ENCODE measurements at places on chromosomes 12 and 14.

DNA sequence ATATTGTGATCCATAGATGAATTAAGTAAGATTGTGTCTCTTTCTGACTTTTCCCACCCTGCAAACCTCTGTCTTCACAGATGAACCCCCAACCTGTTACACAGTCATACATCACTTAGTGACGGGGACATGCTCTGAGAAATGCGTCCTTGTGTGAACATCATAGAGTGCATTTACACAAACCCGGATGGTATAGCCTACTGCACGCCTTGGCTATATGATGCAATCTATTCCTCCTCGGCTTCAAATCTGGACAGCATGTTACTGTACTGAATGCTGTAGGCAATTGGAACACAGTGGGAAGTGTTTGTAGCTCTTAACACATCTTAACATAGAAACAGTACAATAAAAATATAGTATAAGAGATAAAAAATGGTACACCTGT lies 7.4 kb upstream of the TESPA1 start:
- no peak for DNase-seq

DNA sequence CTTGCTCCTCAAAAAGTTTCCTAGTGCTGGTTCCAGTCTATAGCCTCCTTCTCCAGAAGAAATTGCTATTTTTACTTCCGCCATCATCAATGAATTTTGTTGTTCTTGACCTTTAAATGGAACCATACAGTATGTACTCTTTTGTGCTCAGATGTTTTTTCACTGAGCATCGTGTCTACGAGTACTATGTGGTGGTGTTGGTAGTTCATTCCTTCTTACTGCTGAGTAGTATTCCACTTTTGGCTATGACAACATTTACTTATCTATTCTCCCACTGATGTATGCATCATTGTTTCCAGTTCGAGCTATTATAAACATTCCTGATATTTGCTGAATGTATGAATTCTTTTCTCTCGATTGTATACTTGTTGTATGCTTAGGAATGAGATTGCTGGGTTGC lies 28.6 kb downstream of the SLC2A14 start:
- no peak for DNase-seq

GRCh38 chr12:11673666-11674461 lies 24.4 kb downstream of the ETV6 start:
- DNase-seq, result no peak

DNA sequence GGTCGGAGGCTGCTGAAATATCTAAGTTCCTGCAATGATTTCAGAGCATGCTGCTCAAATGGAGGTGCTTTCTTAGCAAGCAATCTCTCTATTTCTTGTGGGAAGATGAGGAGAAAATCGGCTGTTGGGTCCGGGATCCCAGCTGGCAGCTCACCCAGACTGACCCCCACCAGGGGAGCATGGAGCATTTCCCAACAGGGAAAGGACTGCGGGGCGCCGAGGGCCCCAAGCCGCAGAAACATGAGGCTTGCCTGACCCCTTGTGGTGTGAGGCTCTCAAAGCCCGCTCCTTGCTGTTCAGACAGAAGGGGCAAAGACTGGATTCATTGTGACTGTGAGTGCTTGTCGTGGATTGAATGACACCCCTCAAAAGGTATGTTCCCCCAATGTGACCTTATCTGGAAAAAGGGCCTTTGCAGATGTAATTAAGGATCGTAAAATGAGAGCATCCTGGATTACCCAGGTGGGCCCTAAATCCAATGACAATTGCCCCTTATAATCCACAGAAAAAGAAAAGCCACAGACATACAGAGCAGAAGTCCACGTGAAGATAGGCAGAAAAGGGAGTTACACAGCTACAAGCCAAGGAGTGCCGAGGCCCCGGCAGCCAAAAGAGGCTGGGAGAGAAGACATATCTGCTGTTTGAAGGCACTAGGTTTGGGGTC lies 116.3 kb upstream of the VASH1 start:
- peak; percentile 6 for DNase-seq

GRCh38 chr14:96095581-96096476 lies 56.7 kb downstream of the C14orf132 start:
- DNase-seq, result peak; percentile 80

DNA sequence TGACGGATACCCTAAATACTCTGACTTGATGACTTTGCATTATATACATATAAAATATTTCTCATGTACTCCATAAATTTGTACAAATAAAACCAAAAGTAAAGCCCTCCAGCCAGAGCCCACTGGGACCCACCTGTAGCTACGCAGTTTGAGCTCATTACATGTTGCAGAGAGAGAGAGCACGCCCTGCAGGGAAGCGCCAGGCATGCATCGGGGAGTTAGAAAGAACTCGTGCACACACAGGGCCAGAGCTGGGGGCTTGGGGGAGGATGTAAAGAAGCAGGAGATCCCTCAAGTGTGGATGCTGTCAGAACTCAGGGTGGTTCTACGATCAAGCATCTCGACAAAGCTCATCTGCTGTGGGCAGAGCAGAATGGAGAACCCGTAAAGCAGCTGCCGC lies 178.5 kb upstream of the RTL1 start:
- no peak for DNase-seq

DNA sequence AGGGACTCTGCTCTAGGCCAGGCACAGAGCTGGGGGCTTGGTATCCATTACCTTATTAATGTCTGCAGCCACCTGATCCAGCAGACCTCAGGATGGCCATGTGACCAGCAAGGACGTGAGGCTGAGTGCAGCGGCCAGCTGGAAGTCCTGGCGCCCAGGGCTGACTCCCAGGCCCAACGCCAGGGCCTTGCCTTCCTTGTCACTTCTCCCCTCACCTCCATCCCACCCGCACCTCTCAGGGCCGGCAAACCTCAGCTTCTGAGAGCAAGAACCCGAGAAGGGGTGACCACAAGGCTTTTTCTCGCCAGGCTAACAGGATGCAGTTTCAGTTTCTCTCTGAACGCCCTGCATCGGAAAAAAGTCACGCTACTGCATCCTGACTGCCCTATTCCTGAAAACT lies 15.4 kb downstream of the RAB35 start:
- no peak for DNase-seq

GRCh38 chr12:9784816-9785215 lies 24.1 kb upstream of the CD69 start:
- DNase-seq, result no peak

- no peak for DNase-seq
These were observed 52.1 kb downstream of the AVPR1A start for GRCh38 chr12:63098851-63099250.

DNA sequence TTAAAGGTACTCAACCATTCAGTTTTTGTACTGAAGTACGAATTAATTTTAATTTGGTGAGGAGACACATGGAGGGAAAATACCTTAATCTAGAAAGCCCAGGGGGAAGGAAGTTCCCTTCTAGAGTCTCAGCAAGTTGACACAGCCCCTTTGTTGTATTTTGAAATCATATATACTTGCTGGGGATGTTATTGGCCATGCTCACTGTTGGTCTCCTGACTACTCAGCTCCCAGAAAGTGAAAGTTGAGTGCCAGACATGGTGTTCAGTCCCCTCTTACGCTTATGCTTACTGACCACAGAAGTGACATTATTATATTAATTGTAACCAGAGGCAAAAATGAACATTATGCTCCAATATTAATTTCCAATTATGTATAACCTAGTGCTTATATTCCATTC lies 28.1 kb downstream of the ARF6 start:
- no peak for DNase-seq

DNA sequence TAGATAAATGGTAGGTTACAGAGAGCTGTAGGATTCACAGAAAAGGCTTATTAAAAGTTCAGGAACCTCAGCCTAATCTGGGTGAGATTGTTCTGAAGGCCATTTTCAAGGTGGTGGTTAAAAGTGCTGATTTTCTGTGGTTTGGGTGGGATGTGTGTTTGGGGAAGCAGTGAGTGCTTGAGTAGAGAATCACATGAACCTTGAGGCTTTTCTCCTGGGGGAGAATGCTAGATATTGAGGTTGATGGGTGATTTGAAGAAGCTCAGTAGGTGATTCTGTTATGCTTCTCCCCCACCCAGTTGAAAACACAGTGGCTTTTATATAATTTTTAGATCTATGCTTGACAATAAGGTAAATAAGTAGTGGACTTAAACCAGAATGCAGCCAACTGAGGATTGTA lies 420.9 kb downstream of the PCNX1 start:
- no peak for DNase-seq

DNA sequence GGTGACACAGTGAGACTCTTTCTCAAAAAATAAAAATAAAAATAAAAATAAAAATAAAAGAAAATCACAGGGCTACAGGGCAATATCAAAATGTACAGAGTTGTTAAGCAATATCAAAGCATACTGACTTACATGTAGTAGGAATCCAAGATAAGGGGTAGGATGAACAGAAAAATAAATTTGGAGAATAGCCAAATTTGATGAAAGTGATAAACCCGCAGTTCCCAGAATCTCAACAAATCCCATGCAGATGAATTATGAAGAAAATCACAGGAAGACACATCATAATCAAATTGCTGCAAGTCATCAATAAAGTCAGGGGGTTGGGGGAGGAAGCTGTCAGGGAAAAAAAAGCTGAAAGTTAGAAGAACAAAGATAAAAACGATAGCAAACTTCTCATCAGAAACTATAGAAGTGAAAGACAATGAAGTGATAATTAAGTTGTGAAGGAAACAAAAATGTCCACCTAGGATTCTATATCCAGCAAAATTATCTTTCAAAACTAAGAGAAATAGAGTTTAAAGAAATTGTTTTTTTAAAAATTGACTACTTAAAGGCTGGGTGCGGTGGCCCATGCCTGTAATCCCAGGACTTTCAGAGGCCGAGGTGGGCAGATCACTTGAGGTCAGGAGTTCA lies 15.4 kb downstream of the DDHD1 start:
- no peak for DNase-seq

Data from HFFc6 (cell line).